ENCODE measurements at places on chromosomes 3 and 15.
A peak's percentile ranks its signal among the peaks of the same experiment; 100 is the strongest.

GRCh38 chr3:171687581-171687980, 122.7 kb downstream of the PLD1 start:
- H3K27me3 ChIP-seq = peaks cover 16% of the 10 kb centered on the region
- no peak overlapping the region for H3K4me3 ChIP-seq
- peaks cover 4% of the 10 kb centered on the region for H3K4me1 ChIP-seq
- H3K36me3 ChIP-seq = no peaks in the 10 kb centered on the region
- DNase-seq = no peak

DNA sequence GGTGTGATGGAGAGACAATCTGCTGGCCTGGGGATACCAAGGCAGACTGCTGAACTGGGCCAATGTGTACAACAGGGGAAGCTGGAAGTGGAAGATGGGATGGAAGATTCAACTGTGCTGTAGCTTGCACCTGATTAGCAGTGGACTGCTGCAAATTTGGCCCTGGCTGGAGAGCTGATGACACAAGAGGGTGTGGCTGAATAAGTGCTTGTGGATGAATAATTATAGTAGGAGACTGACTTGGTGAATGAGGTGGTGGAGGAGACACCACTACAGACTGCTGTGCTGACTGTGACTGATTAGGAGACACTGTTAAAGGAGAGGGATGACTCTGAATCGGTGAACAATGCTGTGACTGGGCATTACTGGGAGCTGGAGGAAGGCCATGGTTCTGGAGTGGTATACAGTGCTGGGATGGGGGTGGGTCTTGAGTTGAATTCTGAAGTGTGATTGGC, 52.5 kb downstream of the PHC3 start:
- H3K27me3 ChIP-seq = no peaks in the 10 kb centered on the region
- H3K4me3 ChIP-seq = no peak overlapping the region
- H3K27ac ChIP-seq = peak overlapping the region; percentile 64
- peaks cover 35% of the 10 kb centered on the region for H3K36me3 ChIP-seq

DNA sequence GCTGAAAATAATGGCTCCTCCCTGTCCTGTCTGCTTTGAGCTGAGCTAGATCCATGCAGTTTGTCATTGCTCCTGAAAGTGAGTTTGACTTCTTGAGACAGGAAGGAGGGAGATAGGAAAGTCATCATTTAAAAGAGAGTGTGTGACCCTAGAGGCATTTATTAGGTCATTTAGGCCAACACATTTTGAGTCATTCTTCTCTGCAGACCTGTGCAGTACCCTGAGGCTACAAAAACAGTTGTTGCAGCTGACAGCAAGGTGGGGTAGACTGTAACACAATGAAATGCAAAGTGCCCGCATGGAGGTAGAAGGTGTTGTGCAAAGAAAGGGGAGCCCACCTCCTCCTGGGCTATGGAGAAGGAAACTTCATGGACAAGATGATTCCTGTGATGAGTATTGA, 102.8 kb upstream of the PFN2 start:
- no peak overlapping the region for H3K27ac ChIP-seq
- no peaks in the 10 kb centered on the region for H3K4me1 ChIP-seq
- no peaks in the 10 kb centered on the region for H3K36me3 ChIP-seq
- H3K27me3 ChIP-seq = peaks cover 14% of the 10 kb centered on the region
- H3K4me3 ChIP-seq = no peak overlapping the region
- no peak for DNase-seq

GRCh38 chr3:152069871-152070270, 196.4 kb downstream of the SUCNR1 start:
- peaks cover 4% of the 10 kb centered on the region for H3K36me3 ChIP-seq
- no peak overlapping the region for H3K4me3 ChIP-seq
- H3K27ac ChIP-seq = no peak overlapping the region
- no peak for DNase-seq

DNA sequence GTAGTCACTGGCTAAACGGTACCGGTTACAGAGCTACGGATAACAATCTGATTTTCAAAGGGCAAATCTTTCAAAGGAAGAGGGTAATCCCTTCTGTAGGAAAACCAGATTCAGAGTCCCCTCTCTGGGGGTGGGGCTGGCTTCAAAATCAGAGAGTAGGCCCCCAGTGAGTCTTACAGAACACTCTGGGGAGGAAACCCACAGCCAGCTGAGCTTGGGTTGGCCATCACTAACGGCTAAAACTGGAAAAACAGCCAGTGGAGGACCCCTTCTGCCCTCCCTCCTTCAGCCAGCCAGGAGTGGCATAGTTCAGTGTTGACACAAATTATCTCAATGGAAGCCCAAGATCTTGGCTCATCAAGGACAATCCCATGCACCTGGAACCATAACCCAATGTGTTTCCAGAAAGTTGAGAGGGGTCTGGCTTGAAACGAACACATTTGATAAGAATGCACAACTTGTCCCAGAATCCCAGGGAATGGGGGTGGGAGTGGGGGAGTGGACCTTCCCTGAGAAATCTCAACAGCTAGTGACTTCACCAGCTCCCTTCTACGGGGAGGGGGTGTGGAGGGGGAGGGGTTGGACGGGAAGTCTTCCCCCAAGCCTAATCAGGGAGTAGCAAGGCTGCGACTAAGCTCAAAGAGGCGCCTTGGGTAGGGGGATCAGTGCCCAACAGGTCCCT, 1.0 kb downstream of the RASL12 start:
- H3K4me1 ChIP-seq = peaks cover 4% of the 10 kb centered on the region
- H3K27ac ChIP-seq = no peak overlapping the region
- H3K27me3 ChIP-seq = peaks cover 26% of the 10 kb centered on the region
- no peaks in the 10 kb centered on the region for H3K36me3 ChIP-seq
- H3K4me3 ChIP-seq = no peak overlapping the region
- DNase-seq = no peak

Measured in activated CD4-positive, alpha-beta memory T cell treated with anti-CD3 and anti-CD28 coated beads for 36 hours (primary cell).